ENCODE measurements at places on chromosomes 13 and 19. TPM values are rescaled to one million over a fixed set of nuclear protein-coding genes. Genes with fewer than 3 reads are reported as not detected.

GJB6 gene
- total RNA-seq: not detected

SELENOW gene
- 141 TPM for total RNA-seq

- no peaks in the 10 kb centered on the region for H3K27me3 ChIP-seq
- peak overlapping the region; percentile 83 for H3K27ac ChIP-seq
- no peak for DNase-seq
- H3K36me3 ChIP-seq: no peaks in the 10 kb centered on the region
- no peak overlapping the region for H3K4me3 ChIP-seq
Observed at GRCh38 chr19:3518255-3518654, 12.1 kb downstream of the FZR1 start.

SRRM5 gene
- total RNA-seq: 0.18 TPM

- H3K36me3 ChIP-seq: no peaks in the 10 kb centered on the region
- no peak overlapping the region for H3K4me3 ChIP-seq
- no peak for DNase-seq
- no peaks in the 10 kb centered on the region for H3K27me3 ChIP-seq
- H3K4me1 ChIP-seq: no peaks in the 10 kb centered on the region
Observed at GRCh38 chr13:112210371-112210770, 143.4 kb downstream of the SOX1 start.

DNA sequence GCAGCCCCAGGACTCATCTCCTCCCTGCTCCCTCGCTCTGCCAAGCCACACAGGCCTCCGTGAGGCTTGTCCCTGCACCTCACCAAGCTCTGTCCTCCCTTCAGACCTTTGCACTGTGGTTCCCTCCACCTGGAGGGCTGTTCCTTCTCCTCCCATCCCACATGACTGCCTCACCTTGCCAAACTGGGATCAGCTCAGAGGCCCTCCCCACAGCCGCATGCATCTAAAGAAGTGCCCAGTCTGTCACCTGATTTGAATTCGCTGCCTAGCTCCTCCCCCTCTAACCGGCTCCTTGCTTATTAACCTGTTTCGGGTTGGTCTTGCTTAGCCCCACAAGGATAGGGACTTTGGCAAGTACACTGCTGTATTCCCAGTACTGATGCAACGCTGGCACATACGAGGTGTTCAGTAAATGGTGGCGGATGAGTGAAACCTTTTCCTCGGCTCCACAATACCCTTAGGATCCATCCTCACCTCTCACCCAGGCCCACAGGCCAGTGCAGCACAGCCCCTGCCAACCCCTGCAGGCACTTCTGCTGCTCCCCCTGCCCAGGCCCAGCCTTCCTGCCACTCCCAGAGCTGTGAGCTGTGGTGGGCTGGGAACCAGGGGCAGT lies 4.4 kb downstream of the AKT2 start:
- no peaks in the 10 kb centered on the region for H3K27me3 ChIP-seq
- DNase-seq: peak; percentile 96
- H3K4me3 ChIP-seq: peak overlapping the region; percentile 22
- peak overlapping the region; percentile 32 for H3K27ac ChIP-seq
- H3K36me3 ChIP-seq: no peaks in the 10 kb centered on the region

ATXN8OS gene
- total RNA-seq: not detected

RCBTB1 gene
- 9.5 TPM for total RNA-seq

GRCh38 chr19:56111601-56112312 lies 9.3 kb downstream of the ZNF787 start:
- no peak overlapping the region for H3K4me3 ChIP-seq
- no peaks in the 10 kb centered on the region for H3K36me3 ChIP-seq
- peak; percentile 63 for DNase-seq
- no peaks in the 10 kb centered on the region for H3K27me3 ChIP-seq

SBSN gene
- not detected for total RNA-seq

DNA sequence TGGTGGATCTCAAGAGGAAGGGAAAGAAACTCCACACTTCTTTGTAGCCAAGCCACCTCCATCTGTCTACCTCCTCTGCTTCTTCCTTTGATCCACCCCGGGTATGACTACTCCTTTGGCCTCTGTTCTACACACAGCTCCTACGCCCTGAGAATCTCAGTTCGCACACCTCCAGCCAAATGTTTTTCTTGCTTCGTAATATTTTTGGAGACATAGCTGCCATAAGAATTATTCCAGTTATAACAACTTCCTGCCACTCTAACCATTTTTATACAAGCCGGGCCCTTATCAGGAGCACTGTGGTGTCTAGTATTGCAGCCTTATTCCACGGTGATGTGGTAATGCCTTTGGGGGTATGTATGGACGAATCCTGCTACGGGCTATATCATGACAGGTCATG lies 126.7 kb downstream of the STARD13 start:
- no peak for DNase-seq
- no peaks in the 10 kb centered on the region for H3K36me3 ChIP-seq
- no peak overlapping the region for H3K4me3 ChIP-seq
- H3K27me3 ChIP-seq: no peaks in the 10 kb centered on the region
- no peak overlapping the region for H3K27ac ChIP-seq

- no peaks in the 10 kb centered on the region for H3K27me3 ChIP-seq
- no peak for DNase-seq
- no peak overlapping the region for H3K4me3 ChIP-seq
- H3K36me3 ChIP-seq: no peaks in the 10 kb centered on the region
- no peaks in the 10 kb centered on the region for H3K4me1 ChIP-seq
Observed at GRCh38 chr13:20623000-20623399, 56.0 kb downstream of the IFT88 start.

DNA sequence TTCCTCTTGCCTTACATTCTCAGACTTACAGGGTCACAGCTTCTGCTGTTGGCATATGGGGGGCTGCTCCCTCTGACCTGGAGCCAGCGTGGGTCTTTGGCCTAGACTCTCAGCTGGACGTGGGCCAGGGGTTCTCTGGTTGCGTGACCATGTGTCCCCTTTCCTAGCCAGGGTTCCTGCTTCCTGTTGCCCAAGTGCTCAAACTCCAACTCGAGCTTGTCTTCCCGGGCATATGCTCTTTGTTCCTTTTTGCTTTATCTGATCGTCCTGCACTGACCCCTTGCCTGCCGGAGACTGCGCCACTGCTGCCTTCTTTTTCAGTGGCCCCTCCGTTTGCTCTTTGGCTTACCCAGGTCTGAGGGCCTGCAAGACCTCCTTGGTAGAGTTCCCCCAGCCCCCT lies 25.3 kb upstream of the GPR183 start:
- peak; percentile 41 for DNase-seq
- no peaks in the 10 kb centered on the region for H3K27me3 ChIP-seq
- no peaks in the 10 kb centered on the region for H3K4me1 ChIP-seq
- no peak overlapping the region for H3K4me3 ChIP-seq
- H3K36me3 ChIP-seq: no peaks in the 10 kb centered on the region

MYPOP gene
- total RNA-seq: 2.5 TPM

GRCh38 chr13:112790735-112791641 lies 101.2 kb downstream of the ATP11A start:
- H3K4me3 ChIP-seq: no peak overlapping the region
- H3K4me1 ChIP-seq: no peaks in the 10 kb centered on the region

GRCh38 chr19:33187183-33187540 lies 7.0 kb upstream of the LRP3 start:
- DNase-seq: no peak
- H3K4me3 ChIP-seq: no peak overlapping the region
- no peaks in the 10 kb centered on the region for H3K27me3 ChIP-seq
- H3K4me1 ChIP-seq: no peaks in the 10 kb centered on the region
- no peaks in the 10 kb centered on the region for H3K36me3 ChIP-seq

- no peaks in the 10 kb centered on the region for H3K27me3 ChIP-seq
- no peaks in the 10 kb centered on the region for H3K4me1 ChIP-seq
- H3K4me3 ChIP-seq: no peak overlapping the region
- H3K27ac ChIP-seq: no peak overlapping the region
- H3K36me3 ChIP-seq: no peaks in the 10 kb centered on the region
- no peak for DNase-seq
Observed at GRCh38 chr13:48536621-48537250, 3.9 kb upstream of the RCBTB2 start.

LILRB4 gene
- 2.5 TPM for total RNA-seq

DNA sequence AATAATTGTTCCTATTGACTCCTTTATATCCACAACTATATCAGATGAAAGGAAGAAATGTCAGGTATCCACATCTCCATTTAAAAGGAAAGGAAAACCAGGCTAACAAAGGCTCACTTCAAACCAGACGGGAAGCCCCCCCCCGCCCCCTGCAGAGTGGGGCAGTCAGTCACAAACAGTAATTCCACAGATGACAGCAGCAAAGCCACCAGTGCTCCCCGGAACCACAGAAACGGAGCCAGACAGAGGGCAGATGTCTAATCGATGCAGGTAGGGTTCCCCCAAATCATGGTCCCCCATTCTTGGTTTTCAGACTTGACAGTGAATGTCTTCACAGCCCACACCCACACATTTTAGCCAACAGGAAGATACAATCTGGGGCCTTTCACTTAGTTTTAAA lies 100.8 kb downstream of the STK24 start:
- H3K4me3 ChIP-seq: no peak overlapping the region
- no peak for DNase-seq
- H3K27ac ChIP-seq: peak overlapping the region; percentile 77
- peaks cover 3% of the 10 kb centered on the region for H3K4me1 ChIP-seq

DNA sequence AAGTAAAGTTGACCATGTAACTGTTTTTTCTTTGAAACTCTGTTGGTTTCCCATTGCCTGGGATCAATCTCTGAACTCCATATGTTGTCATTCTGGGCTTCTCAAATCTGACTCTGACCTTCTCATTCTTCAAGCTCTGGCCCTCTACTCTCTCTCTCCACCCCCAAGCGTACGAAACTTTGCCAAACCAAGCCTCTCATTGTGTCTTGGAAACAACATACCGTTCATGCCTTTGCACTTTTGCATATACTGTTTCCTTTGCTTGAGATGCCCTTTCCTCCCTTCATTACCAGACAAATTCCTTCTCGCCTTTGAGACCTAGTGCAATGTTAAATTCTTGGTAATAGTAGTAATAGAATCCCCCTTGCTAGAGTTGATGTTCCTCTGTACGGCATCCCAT lies 113.7 kb downstream of the OLFM4 start:
- no peaks in the 10 kb centered on the region for H3K27me3 ChIP-seq
- no peak for DNase-seq

- no peak for DNase-seq
- no peak overlapping the region for H3K4me3 ChIP-seq
- H3K36me3 ChIP-seq: no peaks in the 10 kb centered on the region
- no peaks in the 10 kb centered on the region for H3K27me3 ChIP-seq
- no peak overlapping the region for H3K27ac ChIP-seq
Observed at GRCh38 chr13:64130600-64130999, 2715.0 kb upstream of the PCDH20 start.

CYP4F12 gene
- total RNA-seq: 95.5 TPM

METTL21C gene
- not detected for total RNA-seq

FPR3 gene
- 3.6 TPM for total RNA-seq

GRCh38 chr13:77981281-77981881 lies 62.8 kb upstream of the EDNRB start:
- H3K36me3 ChIP-seq: no peaks in the 10 kb centered on the region
- no peak for DNase-seq
- H3K27me3 ChIP-seq: no peaks in the 10 kb centered on the region
- no peak overlapping the region for H3K4me3 ChIP-seq
- no peaks in the 10 kb centered on the region for H3K4me1 ChIP-seq

DNA sequence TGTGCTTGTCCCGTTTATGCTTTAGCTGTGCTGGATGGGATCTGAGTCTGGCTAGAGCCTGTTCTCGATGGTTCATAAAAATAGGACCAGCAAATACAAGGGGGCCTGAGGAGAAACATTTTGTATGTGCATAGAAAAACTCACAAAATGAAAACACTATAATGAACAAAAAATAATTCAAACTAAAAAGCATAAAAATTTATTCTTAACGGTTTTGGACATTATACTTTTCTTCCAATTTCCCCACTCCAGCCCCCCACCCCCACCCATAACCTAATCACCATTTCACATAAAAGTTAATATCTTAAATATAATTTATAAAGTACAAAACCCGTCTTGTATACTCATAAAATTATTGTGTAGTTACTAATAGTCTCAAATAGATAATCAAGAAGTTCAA lies 93.7 kb downstream of the MYCBP2 start:
- no peaks in the 10 kb centered on the region for H3K36me3 ChIP-seq
- no peak overlapping the region for H3K4me3 ChIP-seq
- H3K4me1 ChIP-seq: no peaks in the 10 kb centered on the region
- no peak overlapping the region for H3K27ac ChIP-seq
- no peak for DNase-seq

CEACAM5 gene
- total RNA-seq: not detected

OR7C1 gene
- not detected for total RNA-seq

DZIP1 gene
- total RNA-seq: 1.5 TPM
